ENCODE measurements at places on chromosomes 2 and 18.

GRCh38 chr2:10876963-10877362 lies 34.8 kb upstream of the KCNF1 start:
- peak; percentile 8 for DNase-seq

DNA sequence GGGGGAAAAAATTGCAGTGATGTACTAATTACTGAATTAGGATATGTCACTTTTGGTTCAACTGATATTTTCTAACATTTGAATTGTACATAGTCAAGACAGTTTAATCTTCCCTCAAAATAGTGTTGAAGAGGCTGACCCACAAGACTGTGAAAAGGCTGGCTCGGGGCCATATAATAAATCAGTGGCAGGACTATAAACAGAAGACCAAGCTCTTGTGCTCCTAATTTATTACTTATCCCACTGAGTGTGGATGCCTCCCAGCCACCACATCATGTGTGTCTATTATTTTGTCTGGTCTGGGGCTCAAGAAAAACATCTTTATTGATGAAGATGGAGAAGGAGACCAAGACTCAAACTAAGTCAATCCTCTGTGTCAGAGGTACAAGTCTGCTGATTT lies 64.4 kb downstream of the PLEKHM3 start:
- no peak for DNase-seq

- no peak for DNase-seq
Observed at GRCh38 chr18:15198116-15198389, 450.1 kb downstream of the ANKRD30B start.

- DNase-seq = no peak
Observed at GRCh38 chr2:113085542-113085941, 17.8 kb downstream of the IL1F10 start.

DNA sequence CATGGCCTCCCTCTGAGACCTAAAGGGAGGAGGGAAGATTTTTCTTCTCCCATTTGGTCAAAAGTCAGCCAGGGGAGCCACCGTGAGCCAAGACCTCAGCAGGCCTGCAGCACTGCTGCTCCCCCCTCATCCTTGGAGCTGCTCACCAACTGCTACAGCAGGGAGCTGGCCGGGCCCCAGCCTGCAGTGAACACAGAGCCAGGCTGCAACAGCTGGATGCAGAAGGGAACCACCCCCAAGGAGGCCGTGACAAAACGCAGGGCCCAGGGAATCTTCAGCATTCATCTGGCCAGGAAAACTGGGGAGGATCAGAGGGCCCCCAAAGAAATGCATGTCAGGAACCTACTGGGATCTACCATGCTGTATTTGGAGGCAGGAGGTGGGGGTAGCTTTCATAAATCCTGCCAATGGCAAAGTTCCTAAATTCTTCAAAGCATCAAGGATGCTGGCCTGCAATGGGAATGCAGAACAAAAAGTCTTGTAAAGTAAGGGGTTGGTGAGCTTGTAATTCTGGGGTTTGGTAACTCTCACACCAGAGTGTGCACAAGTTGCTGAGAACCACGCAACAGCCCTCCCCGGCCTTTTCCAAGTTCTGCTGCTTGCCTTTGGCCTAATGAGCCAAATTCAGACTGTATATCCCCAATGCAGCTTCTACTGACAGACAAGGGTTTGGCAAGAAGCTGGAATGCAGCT lies 61.0 kb downstream of the CACNB4 start:
- DNase-seq = no peak

DNA sequence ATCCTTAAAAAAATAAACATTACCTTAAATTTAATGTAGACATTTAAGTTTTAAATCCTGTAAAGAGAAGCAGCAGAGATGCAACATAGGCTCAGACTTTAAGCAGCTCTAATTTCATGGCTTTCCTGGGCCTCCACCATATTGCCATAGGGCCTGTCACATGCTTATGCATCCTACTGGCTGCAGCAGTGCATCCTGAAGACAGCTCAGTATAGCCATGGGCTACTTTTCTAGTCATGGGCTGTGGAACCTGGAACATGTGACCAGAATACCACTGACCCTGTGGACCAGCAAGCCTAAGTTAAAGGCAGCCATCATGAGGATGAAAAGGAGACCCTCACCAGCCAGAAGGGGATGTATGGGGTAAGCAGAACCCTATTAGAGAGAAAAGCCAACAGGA lies 10.7 kb downstream of the RMP24 start:
- DNase-seq = no peak

GRCh38 chr18:78240627-78241252 lies 738.9 kb upstream of the SALL3 start:
- DNase-seq = no peak

DNA sequence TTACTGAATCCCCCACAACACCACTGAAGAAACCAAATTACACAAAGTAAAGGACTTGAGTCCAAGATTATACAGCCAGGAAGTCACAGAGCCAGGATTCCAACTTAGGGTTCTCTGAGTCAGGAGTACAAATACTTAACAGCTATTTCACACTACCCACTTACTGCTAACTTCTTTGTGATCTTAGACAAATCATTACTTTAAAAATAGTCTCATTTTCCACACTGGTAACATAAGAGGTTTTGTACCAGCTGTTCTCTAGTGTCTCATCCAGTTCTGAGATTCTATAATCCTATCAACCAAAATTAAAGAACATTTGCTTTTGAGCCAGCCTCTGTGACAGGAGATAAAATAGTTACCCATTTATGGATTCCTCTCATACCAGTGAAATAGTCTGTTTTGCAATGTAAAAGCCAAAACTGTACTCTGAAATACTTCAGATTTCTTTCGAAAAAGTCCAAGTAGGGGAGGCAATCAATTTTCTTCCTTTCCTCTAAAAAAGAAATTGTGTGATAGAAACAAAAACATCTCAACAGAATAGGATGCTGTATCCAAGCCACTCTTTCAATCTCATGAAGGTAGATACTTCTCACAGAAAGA lies 157.6 kb downstream of the LRATD1 start:
- DNase-seq = no peak

GRCh38 chr2:218878926-218879761 lies 1.5 kb upstream of the WNT10A start:
- DNase-seq = no peak

GRCh38 chr2:27811768-27812167 lies 40.2 kb downstream of the MRPL33 start:
- DNase-seq = no peak

GRCh38 chr2:3768960-3769765 lies 65.8 kb downstream of the DCDC2C start:
- no peak for DNase-seq

DNA sequence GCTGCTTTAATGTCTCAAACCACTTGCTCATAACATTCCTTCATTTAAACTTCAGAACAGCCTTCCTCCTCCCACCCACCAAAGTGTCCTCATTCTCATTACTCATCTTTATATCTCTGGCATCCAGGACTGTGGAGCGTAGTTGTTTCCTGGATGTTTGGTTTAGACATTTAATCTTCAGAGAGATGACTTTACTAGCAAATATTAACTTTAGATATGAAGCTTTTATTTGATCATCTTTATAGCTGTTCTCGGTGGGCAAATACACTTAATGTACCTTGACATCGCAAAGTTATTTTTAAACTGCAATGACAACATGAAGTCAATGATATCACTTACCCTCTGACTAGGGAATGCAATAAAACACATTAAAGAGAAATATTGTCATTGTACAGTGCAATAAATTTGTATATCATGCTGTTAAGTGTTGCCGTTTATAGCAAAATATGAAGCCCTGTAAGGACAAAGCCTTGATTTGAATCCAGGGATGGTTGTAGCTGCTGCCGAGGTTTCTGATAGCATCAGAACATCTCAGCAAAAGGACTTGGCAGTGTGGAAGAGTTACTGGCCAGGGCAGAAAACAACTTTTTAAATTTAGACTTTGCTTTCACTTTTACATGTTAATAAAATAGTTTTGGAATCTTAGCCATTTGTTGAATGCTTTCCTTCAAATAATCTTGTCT lies 4.6 kb upstream of the LAMA3 start:
- DNase-seq = no peak

- DNase-seq = no peak
Observed at GRCh38 chr2:199470361-199470671, 12.6 kb upstream of the SATB2 start.

DNA sequence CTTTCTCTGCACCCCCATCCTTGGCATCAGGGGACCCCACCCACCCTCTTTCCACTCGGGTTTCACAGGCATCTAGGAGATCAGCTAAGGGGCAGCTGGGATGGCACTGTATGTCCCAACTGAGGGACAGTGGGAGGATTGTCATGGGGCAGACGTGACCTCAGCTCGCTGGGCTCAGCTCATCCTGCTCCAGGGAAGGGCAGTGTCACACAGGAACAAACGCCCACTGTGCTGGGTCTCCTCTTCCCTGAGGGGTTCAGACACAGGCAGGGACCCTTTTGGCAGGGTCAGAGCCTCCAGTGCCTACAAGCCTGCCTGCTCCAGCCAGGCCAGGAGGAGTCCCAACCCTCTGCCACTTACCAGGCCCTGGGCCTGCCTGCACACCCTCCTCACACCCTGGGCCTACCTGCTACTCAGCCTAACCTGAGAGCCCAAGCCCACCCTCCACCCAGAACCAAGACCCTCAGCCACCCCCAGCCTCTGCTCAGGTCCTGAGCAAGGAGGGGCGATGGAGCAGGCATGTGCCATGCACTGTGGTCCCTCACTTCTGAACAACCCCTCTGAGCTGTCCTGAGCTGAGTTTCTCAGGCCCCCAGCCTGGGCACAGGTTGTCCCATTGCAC lies 68.2 kb downstream of the HS1BP3 start:
- DNase-seq = no peak

DNA sequence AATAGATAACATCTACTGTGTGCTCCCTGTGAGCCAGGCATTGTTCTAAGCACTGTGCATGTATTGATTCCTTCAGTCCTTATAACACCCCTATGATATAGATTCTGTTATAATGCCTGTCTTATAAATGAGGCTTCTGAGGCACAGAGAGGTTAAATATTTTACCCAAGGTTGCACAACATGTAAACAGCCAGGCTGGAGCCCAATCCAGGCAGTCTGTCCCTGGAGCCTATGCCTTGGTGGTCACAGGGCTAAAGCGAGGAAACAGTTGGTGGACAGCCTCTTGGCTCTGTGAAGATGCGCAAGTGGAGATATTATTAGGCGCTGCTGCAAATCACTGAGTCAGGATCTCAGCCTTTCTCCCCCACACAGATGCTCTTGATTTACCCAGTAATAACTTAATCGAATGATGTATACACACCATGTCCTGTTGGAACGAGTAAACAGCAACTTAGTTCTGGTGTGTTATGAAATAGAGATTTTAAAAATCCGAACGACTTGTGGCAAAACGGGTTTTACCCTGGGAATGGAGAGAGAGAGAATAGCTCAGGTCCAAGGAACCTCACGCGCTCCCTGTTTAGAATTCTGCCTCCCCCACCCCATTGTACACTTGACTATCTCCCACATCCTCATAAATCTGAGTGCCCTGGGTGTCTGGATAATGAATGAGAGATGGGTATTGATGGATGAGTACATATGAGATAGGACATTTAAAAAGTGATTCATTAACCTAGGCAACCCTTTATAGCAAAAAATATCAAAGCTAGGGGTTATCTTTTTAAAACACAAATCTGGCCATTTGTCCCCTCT lies 231.9 kb downstream of the BCL2 start:
- peak; percentile 45 for DNase-seq

- no peak for DNase-seq
Observed at GRCh38 chr2:240727439-240727838, 35.8 kb downstream of the AQP12A start.

DNA sequence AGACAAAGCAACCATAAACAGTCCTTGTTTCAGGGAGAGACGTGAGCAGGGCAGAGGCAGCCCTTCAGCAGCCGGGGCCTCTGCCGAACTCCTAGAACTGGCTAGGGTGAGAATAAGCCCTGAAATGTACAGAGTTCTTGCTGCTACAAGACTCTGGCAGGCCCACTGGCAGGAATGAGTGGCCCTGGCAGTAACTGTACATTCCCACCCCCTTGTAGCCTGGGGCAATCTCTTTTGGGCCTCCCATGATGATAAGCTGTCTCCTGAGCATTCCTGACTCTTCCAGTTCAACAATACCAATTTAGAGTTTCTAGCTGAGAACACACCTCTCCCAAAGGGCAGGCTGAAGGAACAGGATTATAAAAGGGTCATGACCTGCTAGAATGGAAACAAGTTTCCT lies 54.3 kb downstream of the HAUS1 start:
- DNase-seq = no peak

GRCh38 chr18:78113136-78113939 lies 863.7 kb downstream of the GALR1 start:
- no peak for DNase-seq

DNA sequence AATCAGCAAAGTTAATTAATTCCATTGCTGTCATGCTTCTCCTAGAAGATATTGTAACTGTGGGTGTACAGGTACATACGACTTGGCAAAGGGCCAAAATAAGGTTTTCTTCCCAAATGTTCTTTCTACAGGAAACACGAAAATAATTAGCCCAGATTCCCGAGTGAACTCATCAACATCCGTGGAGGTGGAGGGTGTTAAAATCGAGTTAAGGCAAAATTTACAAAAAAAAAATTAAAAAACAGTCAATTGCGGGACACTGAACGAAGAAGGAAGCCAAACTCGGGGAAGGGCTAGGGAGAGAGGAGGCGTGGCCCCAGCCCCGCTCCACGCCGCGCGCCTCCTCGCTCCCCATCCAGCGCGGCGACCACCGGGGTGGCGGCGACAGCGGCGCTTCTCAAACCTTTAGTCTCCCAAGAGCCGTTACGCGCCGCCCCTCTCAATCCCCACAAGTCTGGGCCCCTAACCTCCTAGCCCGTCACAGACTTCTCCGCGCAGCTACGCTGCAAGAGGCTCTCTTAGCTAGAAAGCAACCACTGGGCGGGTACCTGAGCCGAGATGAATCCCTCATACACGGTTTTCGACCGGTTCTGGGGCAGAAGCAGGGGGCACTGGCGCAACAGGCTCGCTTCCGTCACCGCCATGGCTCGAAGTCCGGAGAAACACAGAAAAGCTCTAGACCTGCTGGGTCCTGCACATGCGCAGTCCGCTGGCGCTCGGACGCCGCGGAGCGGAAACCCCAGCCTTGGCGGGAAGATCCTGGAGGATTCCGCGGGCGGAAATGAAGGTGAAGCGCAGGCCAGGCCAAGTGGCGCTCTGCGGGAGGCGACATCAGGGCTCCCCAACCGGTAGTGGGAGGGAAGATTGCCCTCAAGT lies at the start of gene FANCL:
FANCL (minus strand) TSS at position 656 of the 876 bp plus-strand sequence; CDS start at position 644, 12 bp downstream.
- peak; percentile 94 for DNase-seq

DNA sequence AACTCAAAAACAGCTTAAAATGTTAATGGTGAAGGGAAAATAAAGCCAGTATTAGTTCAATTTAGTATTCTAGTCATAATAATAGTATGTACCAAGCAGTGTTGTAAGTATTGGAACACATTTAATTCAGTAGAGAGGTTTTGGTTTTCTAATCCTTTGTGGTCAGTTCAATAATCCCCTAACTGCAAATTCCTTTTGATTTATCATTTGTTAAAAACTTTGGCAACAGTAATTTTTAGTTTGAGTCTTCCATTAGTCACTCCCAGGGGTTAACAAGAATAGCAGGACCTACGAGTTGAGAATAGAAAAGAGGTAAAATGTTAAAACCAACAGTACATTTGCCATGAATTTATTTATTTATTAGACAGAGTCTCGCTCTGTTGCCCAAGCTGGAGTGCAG lies 10.7 kb downstream of the MRPL44 start:
- no peak for DNase-seq

GRCh38 chr2:105176429-105176828 lies 65.1 kb upstream of the GPR45 start:
- no peak for DNase-seq

All from type B pancreatic cell (in vitro differentiated cells).